ENCODE measurements at places on chromosomes 6 and 20.
A peak's percentile ranks its signal among the peaks of the same experiment; 100 is the strongest.

DNA sequence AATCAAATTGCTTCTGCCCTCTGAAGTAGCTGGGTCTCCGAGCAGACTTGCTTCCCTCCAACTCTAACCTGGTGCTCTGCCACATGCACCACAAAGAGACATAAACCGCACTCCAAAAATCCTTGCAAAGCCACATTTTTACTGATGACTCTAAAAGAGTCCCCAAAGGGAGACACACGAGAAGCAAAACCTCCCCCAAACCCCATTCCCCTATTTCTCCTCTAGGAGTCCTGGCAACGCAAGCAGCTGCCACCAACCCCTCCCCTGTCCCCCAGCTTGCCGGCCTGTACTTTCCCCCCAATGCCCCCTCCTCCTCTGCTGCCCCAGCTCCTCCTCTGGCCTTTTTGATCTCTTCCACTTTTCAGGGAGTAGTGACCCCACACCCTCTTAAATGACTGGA lies 180.1 kb upstream of the ARID1B start:
- DNase-seq: no peak

DNA sequence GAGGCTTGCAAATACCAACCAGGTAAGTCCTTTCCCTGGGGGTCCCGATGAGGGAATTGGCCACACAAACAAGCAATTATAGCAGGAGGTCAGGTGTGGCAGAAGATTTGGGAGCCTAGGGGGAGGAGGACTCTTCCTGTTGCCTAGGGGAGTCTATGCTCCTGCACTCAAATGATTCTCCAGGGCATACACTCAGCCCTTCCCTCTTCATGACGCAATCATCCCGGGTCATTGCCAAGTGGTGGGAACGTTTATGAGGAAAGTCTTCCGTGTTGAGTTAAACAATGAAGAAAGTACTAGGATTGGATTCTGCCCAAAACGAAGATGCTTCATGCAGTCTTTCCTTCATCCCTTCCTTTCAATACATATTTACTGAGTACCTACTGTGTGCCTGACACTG lies 186.5 kb upstream of the TSHZ2 start:
- DNase-seq: no peak

DNA sequence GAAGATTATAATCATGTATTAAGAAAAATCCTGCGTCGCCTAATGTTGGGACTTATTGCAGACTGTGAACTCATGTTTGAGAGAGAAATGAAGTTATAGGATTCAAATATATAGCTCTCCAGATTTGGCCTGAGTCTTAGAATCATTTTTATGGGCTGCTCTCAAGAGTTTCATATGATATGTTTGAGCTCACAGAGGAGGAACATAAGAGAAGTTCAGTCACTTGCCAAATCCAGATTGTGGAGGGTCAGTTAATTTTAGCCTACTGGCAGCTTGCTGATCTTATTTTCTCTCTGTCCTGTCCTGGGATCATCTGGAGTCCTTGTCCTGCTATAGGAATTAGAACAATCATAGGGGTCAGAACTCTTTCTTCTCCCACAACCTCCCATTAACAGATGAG lies 186.1 kb upstream of the SUPT3H start:
- no peak for DNase-seq

GRCh38 chr20:1232286-1233111 lies 6.7 kb downstream of the RAD21L1 start:
- DNase-seq: no peak

DNA sequence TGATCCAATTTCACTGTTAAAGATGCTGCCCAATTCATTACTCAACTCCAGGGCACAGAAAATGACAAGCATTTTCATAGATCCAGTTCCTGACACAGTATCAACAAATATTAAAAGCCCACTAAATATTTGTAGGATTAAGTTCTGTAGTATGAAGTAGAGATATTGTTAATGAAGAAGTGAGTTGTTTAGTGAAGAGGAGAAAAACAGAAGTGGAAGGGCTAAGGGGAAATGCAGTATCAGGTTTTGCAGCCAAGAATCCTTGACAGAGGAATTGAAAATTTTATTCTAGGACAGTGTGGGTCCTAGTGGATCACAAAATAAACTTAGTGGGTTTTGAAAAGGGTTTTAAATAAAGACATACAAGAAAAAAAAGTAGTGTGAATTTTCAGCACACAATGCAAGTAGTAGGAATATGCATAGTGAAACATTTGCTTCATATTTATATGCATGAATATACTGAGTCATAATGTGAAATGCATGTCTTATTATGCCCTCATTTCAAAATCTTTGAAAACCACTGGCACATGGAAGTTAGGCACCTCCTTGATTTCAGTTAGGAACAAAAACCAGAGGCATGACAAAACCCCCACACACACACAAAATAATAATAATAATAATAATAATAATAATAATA lies 338.6 kb downstream of the KHDRBS2 start:
- no peak for DNase-seq

GRCh38 chr20:59690976-59691375 lies 86.6 kb downstream of the PHACTR3 start:
- no peak for DNase-seq

GRCh38 chr20:12482661-12483060 lies 526.1 kb upstream of the SPTLC3 start:
- DNase-seq: no peak

DNA sequence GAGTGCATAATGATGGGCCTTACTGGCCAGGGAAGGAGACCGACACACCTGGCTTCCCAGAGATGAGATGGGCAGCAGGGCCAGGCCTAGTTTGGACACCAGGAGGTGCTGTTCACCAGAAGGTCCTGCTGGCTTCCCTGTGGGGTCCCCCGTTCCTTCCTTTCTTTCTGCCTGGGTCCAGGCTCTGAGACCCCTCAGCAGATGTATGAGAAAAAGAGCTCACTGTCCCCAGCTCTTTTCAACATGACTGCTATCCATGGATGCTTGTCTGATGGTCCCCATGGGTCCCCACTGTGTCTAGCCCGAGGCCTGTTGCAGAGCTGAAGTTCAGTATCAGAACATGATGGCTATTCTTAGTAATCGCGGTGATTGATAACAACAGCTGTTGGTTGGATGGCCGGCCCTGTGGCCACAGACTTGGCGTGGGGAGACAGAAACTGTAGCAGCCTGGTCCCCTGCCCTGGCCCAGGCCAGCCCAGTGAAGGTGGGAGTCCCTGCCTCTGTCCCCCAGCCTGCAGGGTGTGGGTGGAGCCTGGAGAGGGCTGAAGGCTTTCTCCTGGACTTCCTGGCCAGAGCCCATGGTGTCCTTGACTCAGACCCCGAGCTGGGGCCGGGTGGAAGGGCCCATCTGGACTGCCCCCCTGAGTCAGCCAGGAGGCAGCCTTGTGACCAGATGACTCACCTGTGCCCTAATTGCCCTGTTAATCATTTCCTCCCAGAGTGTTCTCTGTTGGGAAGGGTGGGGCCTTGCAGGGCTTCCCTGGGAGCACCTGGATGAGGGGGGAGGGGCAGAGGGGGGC lies 9.9 kb upstream of the BAK1 start:
- DNase-seq: peak; percentile 71

DNA sequence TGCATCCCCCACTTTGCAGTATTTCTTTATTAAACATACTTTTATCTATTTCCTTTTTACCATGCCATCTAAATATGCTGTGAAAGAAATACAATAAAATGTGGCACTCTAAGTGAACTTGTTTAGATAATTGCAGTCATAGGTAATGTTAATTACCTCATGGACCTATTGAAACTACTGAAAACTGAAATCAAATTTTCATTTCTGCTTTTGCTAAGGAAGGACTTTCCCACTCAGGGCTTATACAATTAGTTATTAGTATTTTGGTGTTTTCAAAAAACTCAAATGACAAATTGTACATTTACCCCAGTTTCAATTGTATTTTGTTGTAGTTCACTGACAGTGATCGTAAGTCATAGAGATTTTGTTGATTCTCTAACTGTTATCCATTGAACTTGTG lies 88.4 kb downstream of the ID4 start:
- DNase-seq: no peak

DNA sequence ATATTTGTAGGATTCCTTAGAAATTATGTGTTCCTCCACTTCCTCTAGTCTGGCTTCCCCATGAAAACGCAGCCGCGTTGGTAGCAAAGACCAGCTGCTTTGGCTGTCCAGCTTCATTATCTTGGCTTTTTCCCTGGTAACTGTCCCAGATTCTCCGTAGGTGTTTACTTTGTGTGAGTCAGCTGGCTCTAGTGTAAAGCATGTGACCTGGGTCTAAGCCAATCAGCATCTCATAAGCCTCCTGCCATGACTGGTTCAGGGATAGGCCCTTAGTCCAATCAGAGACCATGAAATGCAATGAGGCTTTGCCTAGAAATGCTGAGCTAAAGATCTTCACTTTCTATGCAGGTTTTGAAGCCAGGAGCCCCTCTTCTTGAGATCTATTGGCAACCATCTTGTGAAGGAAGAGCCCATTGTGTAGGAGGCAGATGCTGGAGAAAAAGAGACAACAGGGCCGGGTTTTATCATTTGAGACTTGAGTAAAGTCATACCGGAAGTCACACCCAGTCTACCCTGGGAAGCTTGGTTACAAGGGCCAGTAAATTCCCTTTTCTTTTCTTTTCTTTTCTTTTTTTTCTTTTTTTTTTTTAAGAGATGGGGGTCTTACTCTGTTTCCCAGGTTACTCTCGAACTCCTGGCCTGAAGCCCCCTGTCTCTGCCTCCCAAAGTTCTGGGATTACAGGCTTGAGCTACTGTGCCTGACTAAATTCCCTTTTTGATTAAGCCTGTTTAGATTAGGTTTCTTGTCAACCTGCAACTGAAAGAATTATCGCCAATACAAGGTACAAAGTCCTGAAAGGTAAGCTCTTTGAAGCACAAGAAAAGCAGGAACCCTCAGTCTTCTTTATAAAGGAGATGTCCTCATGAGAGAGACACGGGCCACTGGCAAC lies 256.5 kb upstream of the RREB1 start:
- peak; percentile 97 for DNase-seq

GRCh38 chr6:54646069-54646950 lies 200.3 kb upstream of the FAM83B start:
- DNase-seq: peak; percentile 16

- no peak for DNase-seq
These were observed 372.0 kb downstream of the PREX1 start for GRCh38 chr20:48455651-48456365.

All from iris pigment epithelial cell (primary cell).